ENCODE measurements at places on chromosomes 3 and 15. TPM values are rescaled to one million over a fixed set of nuclear protein-coding genes. Genes with fewer than 3 reads are reported as not detected.

Gene CIB1
- 92.2 TPM for total RNA-seq

Gene TGM5
- not detected for total RNA-seq

Gene XYLB
- 3.4 TPM for total RNA-seq

Gene DPPA2
- total RNA-seq: not detected

Gene CKMT1A
- total RNA-seq: not detected

Gene SAMMSON
- total RNA-seq: not detected

Gene GATM
- 0.36 TPM for total RNA-seq

Gene PRSS50
- not detected for total RNA-seq

Gene KLF13
- total RNA-seq: 222 TPM

Gene RUBCN
- 36.3 TPM for total RNA-seq

Gene LTK
- total RNA-seq: 0.13 TPM

Gene CCDC54
- not detected for total RNA-seq

Gene PATL2
- 25.5 TPM for total RNA-seq

Gene DNAH1
- 26.3 TPM for total RNA-seq

Gene CPA3
- total RNA-seq: not detected

All from activated naive CD4-positive, alpha-beta T cell treated with anti-CD3 and anti-CD28 coated beads, Interleukin-2, amount 10 ng/mL, durations not matched to agents 5 hours and 36 hours (primary cell).